ENCODE measurements at places on chromosomes 4 and X.
A peak's percentile ranks its signal among the peaks of the same experiment; 100 is the strongest.

GRCh38 chrX:109934935-109935334, 68.0 kb upstream of the TMEM164 start:
- no peak for DNase-seq

- no peak for DNase-seq
Measured at GRCh38 chr4:41748074-41748570, 403 bp downstream of the PHOX2B start.

DNA sequence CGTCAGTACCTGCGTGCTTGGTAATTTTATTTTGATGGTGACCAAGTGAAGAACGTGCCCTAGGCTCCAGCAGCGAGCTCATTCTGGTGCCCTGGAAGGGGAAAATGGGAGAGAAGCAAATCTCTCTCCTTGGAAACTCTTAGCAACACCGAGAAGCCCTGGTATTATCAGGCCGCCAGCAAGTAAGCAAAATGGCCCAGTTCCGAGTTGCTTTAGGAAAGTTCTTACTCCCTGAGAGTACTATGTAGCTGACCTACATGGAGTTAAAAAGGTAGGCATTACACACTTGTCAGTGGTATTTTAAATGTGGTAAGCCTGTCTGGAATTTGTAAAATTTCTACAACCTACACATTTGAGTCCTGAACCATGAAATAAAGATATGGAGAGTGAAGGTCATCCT, 146.4 kb downstream of the CPEB2 start:
- DNase-seq, result no peak

DNA sequence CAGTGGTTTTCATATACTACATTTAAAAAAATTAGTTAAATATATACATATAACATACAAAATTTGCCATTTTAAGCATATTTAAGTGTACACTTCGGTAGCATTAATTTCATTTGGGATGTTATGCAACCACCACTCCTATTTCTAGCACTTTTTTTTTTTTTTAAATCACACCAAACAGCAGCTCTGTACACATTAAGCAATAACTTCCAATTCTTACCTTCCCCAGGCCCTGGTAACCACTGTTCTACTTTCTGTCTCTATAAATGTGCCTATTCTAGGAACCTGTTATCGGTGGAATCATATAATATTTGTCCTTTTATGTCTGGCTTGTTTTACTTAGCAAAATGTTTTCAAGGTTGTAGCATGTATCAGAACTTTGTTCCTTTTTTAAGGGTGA, 39.1 kb downstream of the TMEM164 start:
- no peak for DNase-seq

- DNase-seq, result no peak
Measured at GRCh38 chr4:56271131-56271530, 116.2 kb downstream of the AASDH start.

GRCh38 chr4:5050520-5051277, 581 bp upstream of the STK32B start:
- peak; percentile 73 for DNase-seq

DNA sequence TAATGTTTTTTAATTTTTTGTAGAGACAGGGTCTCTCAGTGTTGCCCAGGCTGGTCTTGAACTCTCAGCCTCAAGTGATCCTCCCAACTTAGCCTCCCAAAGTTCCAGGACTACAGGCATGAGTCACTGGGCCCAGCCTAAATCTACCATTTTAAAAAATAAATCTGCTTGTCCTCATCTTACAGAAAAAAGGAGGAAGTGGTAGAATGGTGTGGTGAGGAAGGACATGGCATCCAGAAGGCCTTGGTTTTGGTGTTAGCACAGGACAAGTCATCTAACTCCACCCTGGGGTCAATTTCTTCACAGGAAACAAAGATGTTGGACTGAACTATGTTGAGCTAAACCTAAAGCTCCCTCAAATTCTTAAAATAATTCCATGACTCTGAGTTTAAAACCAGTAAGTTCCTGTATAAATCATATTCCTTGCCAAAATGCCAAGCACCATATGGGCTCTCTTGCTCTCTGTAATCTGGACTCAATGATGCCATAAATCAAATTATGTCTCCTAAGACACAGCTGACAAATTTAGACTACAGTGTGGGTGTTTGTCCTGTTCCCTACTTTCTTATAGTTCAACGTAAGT, 253.9 kb upstream of the NOCT start:
- DNase-seq, result no peak

- no peak for DNase-seq
Measured at GRCh38 chr4:26238778-26239679, 81.8 kb upstream of the RBPJ start.

GRCh38 chr4:11138964-11139363, 289.7 kb downstream of the HS3ST1 start:
- no peak for DNase-seq
